ENCODE measurements at places on chromosomes 6 and 20. TPM values are rescaled to one million over a fixed set of nuclear protein-coding genes. Genes with fewer than 3 reads are reported as not detected.

HLA-DRA gene
- 123 TPM for total RNA-seq

PPP1R14C gene
- not detected for total RNA-seq

GSTA2 gene
- total RNA-seq = not detected

IYD gene
- not detected for total RNA-seq

KCNG1 gene
- total RNA-seq = not detected

PSORS1C2 gene
- not detected for total RNA-seq

ARFGEF3 gene
- 0.09 TPM for total RNA-seq

ARMH2 gene
- 3.0 TPM for total RNA-seq

TP53TG5 gene
- not detected for total RNA-seq

Measured in natural killer cell (primary cell).